GM23338 (cell line): ENCODE measurements at places on chromosomes 5 and 9. TPM values are rescaled to one million over a fixed set of nuclear protein-coding genes. Genes with fewer than 3 reads are reported as not detected.

DNA sequence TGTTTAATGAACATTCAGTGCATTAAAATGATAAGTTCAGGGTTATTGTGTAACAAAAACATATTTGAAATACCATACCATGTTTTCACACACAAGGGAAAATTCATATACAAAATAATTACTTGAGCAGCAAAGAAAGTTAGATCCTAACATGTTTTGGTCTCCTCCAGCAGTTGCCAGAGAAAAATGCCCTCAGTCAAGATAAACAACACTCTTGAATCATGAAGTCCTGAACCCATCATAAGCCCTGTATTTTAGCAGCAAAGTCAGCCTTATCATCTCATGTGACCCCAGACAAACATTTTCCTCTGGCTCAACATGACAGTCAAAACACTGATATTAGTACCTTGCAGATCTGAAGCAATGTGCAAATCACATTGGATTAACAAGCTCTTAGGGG is 1541.1 kb upstream of the WWC1 start:
- no peak overlapping the region for H3K4me3 ChIP-seq
- no peak for DNase-seq
- no peaks in the 10 kb centered on the region for H3K36me3 ChIP-seq

GRCh38 chr9:121738411-121738810 is 87.0 kb downstream of the DAB2IP start:
- no peak overlapping the region for H3K27ac ChIP-seq
- H3K4me3 ChIP-seq = 0 out of 2 replicates have a peak overlapping the region, but pooled peaks have one; percentile 17
- 0 out of 2 replicates have a peak, but pooled peaks cover 8% of the 10 kb centered on the region for H3K27me3 ChIP-seq
- H3K4me1 ChIP-seq = peaks cover 56% of the 10 kb centered on the region

GRCh38 chr9:117783828-117784227 is 79.6 kb downstream of the TLR4 start:
- DNase-seq = peak; percentile 6
- peaks cover 5% of the 10 kb centered on the region; the same call in 1 of the 2 replicates for H3K4me1 ChIP-seq
- H3K27me3 ChIP-seq = no peaks in the 10 kb centered on the region
- no peak overlapping the region for H3K4me3 ChIP-seq
- no peaks in the 10 kb centered on the region for H3K36me3 ChIP-seq
- H3K27ac ChIP-seq = no peak overlapping the region

- H3K27me3 ChIP-seq = no peaks in the 10 kb centered on the region
- DNase-seq = no peak
- no peak overlapping the region for H3K27ac ChIP-seq
These were observed 133.9 kb upstream of the ADRA1B start for GRCh38 chr5:159782197-159782994.

GRCh38 chr5:72555871-72556270 is 48.7 kb upstream of the ZNF366 start:
- H3K4me3 ChIP-seq = peak overlapping the region; percentile 59
- no peaks in the 10 kb centered on the region for H3K36me3 ChIP-seq
- peak overlapping the region; percentile 92 for H3K27ac ChIP-seq

DNA sequence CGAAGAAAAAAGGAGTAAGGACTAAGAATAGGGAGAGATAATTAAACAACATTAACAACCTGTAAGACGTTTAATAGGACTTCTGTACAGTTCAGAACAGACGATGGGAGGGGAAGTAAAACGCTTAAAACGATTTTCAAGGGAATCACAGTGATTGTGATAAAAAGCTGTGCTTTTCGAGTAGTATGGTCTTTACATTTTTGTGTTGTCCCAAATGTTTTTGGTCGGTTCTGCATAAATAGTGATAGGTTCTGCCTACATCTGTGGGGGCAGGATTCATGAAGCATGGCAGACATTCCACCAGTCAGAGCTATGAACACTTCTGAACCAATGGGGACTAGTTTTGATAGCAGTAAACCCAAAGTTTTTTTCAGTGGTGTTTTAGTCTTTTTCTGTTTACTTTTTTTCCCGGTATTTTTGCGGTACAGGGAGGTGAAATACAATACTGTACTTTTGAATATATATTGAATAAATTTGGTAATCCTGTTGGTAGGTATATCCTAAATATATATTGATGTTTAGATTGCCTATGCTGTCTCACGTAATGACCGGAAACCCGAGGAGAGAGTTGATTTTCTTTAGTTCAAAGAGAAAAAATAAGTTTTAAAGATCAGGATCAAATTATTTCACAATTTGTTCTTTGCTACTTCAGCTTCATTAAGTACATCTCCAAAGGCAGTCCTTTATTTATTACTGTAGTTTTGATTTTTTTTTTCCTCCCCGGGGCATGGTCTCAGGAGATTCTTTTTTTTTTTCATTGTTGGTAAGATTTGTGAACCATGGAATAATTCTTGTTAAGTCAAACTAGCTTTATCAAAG is 1.3 kb downstream of the ERBIN start:
- peaks cover 17% of the 10 kb centered on the region; the same call in 1 of the 2 replicates for H3K4me1 ChIP-seq
- H3K27ac ChIP-seq = 0 out of 2 replicates have a peak overlapping the region, but pooled peaks have one; percentile 99
- H3K4me3 ChIP-seq = peak overlapping the region; percentile 85
- no peaks in the 10 kb centered on the region for H3K36me3 ChIP-seq

DNA sequence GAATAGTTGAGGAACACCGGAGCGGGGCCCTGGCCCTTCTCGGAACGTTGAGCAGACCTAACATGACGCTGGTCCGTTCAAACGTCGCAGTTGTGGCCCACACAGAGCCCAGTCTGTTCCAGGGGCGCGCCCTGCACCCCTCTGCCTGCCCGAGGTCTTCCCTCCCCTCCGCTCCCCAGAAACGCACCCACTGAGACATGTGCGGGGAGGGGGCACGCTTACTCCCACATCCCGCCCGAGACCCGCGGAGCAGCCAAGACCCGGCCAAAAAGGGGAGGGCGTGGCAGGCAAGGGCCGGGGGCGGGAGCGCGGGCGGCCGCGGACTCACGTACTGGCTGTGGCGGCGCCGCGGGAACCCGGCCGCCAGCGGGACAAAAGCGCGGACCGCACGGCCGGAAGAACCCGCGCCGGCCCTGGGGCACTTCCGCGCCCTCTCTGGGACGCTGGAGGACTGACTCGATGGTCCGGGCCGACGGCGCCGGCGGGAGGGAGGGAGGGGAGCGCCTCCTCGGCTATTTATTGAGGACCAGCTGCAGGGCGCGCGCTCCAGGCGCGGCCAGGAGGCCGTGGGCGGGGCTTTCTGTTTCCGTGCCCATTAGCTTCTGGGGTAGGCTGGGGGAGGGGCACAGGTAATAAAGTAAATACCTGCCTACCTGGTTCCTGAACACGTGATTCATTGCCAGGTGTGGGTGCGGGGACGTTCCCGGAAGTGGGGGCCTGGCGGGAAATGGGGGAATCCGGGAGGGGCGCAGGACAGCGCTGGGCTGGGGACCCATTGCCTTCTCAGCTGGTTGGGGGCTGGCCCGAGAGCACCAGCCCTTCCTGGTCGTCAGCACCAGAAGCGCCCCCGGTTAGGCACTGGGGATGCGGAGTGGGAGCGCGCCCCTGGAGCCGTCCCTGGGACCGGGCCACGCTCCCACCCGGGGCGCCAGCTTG is at the start of gene ZFP62:
Gene ZFP62 (minus strand): TSS at position 390 of the 936 bp plus-strand sequence. CDS start 57 bp downstream, at position 333.
- peaks cover 4% of the 10 kb centered on the region; the same call in 1 of the 2 replicates for H3K27me3 ChIP-seq
- DNase-seq = peak; percentile 96
- peaks cover 15% of the 10 kb centered on the region for H3K4me1 ChIP-seq
- H3K27ac ChIP-seq = peak within 1 kb of the TSS; percentile 96
- peak within 1 kb of the TSS; percentile 93 for H3K4me3 ChIP-seq
- no peaks in the 10 kb centered on the region for H3K36me3 ChIP-seq

GRCh38 chr9:103702572-103702971 is 391.5 kb upstream of the SMC2 start:
- H3K36me3 ChIP-seq = 0 out of 2 replicates have a peak, but pooled peaks cover 2% of the 10 kb centered on the region
- no peaks in the 10 kb centered on the region for H3K4me1 ChIP-seq
- H3K4me3 ChIP-seq = no peak overlapping the region
- H3K27me3 ChIP-seq = no peaks in the 10 kb centered on the region

DNA sequence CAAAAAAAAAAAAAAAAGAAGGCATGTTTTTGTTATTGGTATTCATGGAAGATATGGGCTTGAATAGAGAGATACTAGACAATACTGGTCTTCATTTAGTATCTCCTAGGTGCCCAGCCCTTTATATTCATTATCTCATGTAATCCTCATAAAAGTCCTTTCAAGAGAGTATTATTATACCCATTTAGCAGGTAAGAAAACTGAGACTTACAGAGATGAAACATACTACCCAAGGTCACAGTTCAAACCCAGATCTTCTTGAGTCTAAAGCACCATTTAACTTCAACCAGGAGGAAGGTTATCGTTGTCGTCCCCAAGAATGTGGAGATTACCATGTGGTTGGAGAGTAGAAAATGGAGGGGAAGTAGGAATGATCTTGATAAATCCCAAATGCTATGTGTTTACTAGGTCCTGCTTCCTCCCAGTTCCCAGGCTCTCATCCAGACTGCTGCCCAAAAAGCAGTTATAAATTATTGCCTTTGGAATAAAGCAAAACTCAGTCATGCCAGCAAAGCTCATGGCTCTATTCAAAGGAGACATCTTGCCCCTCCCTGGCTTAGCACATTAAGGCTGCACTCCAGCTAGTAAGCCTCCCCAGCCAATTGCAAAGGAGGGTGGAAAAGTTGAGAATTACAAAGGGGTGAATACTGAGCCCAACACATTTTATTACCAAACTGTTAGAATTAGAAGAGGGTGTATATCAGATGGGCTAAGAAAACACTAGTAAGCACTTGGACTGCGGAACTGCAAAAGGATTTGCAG is 163.9 kb downstream of the PIK3R1 start:
- no peaks in the 10 kb centered on the region for H3K36me3 ChIP-seq
- H3K4me1 ChIP-seq = peaks cover 12% of the 10 kb centered on the region; the same call in 1 of the 2 replicates
- H3K27ac ChIP-seq = no peak overlapping the region

DNA sequence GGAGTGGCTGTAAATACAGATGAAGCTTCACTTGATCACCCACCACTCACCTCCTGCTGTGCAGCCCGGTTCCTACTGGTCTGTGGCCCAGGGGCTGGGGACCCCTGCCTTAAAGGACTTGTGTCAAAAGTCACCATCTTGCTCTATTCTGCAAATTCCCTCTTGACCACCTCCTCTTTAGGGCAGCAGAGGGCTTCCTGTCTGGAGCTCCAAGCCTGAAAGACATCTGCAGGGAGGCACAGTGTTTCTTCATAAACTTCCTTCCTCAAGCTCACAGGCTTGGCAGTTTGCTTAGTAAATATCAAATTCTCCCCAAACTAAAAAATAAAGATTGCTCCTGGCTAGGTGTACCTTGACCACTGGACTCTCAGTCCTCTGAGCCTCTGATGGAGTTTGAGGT is 104.4 kb downstream of the FRMD3 start:
- DNase-seq = no peak
- no peaks in the 10 kb centered on the region for H3K36me3 ChIP-seq
- H3K27ac ChIP-seq = no peak overlapping the region
- no peaks in the 10 kb centered on the region for H3K27me3 ChIP-seq

DNA sequence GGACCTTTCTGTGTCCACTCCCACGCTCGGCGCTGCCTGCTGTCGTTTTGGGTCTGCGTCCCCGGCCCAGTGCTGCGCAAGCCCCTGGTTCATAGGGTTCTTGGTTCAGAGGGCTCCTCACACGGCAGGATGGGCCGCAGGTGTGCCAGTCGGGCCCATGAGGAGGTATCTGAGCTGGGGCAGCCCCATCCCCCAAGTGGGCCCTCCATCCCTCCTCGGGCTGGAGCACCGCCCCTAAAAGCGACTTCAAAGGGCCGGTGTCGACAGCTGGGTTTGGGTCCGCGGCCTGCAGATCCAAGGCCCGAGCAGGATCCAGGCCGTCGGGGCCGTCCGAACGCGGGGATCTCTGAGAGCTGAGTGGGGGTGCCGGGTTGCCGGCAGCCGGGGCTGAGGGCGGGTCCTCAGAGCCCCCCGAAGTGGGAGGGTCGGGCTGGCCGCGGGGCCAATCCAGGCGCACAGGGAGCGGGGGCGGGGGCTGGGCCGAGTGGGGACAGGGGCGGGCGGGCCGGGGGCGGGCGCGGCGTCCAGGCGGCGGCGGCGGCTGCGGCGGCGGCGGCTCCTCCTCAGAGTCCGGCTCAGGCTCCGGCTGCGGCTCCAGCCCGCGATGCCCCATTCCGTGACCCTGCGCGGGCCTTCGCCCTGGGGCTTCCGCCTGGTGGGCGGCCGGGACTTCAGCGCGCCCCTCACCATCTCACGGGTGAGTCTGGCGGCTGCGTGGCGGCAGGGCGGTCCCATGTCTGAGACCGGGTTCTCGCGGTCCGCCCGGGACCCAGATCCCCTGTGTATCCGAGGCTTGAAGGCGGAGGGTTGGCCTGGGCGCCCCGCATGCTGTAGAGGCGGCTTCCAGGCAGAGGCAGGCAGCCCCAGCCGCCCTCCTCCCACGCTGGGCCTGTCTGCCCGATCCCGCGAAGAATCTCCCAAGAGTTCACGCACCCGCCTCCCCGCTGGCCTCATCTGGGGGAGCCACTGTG is at the start of gene PDLIM4:
Gene PDLIM4 (plus strand): TSS at position 566 of the 971 bp plus-strand sequence. CDS start 39 bp downstream, at position 605.
- H3K27ac ChIP-seq = no peak within 1 kb of the TSS
- DNase-seq = peak; percentile 92
- H3K36me3 ChIP-seq = no peaks in the 10 kb centered on the region

- no peak for DNase-seq
- no peaks in the 10 kb centered on the region for H3K27me3 ChIP-seq
- H3K4me1 ChIP-seq = no peaks in the 10 kb centered on the region
- H3K4me3 ChIP-seq = no peak overlapping the region
These were observed 48.7 kb upstream of the CDH12 start for GRCh38 chr5:22901885-22902284.

DNA sequence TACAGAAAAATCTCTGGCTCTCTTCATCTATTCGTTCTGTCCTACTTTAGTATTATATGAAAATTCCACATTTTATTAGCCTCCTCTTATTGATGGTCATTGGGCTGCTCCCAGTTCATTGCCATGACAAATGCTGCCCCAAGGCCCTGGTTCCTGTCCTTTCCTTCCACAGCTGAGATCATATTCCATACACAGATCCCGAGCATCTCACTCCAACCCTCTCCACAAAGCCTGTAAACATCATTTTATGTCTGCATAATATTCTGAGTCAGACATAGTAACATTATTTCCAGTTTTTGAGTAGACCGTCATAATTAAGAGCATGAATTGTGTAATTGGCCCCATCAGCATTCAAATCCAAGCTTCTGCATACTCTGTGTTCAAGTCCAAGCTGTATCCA is 86.3 kb downstream of the MVB12B start:
- no peak overlapping the region for H3K4me3 ChIP-seq
- H3K4me1 ChIP-seq = peaks cover 11% of the 10 kb centered on the region
- H3K27ac ChIP-seq = no peak overlapping the region

DNA sequence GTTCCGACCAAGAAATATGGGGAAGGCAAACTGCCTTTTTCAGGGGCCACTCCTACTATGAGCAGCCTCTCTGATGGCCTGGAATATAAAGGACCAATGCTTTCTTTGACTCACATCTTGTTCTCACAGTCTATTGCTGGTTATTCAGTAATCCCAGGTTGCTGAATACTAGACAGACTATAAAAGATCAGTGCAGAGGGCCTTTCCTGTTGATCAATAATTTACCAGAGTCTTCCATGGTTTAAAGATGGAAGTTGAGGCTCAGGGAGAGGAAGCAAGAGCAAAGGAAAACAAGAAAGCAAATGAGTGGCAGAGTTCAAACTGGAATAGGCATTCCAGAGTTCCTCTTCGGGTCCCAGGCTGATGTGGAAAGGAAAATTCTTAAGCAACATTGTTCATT is 62.9 kb downstream of the FBXO38 start:
- no peak for DNase-seq
- no peaks in the 10 kb centered on the region for H3K27me3 ChIP-seq
- H3K27ac ChIP-seq = no peak overlapping the region

GRCh38 chr9:35732800-35733541 is 505 bp downstream of the CREB3 start:
- peak; percentile 90 for DNase-seq
- peaks cover 25% of the 10 kb centered on the region for H3K36me3 ChIP-seq
- no peaks in the 10 kb centered on the region for H3K27me3 ChIP-seq
- peak overlapping the region; percentile 91 for H3K4me3 ChIP-seq
- peak overlapping the region; percentile 95 for H3K27ac ChIP-seq
- H3K4me1 ChIP-seq = peaks cover 26% of the 10 kb centered on the region

The PTGES gene
- total RNA-seq = 3.6 and 3.9 TPM in 2 replicates

The OLFM1 gene
- total RNA-seq = 30.4 and 40.1 TPM in 2 replicates

The SPAAR gene
- total RNA-seq = not detected in 2 replicates

The IFNA21 gene
- not detected in 2 replicates for total RNA-seq

The DRD1 gene
- total RNA-seq = 0.14 TPM in 1 of 2 replicates, not detected in the other

The PCDHGA8 gene
- total RNA-seq = 4.6 and 5.3 TPM in 2 replicates

The ANKRD34B gene
- total RNA-seq = 1.5 and 2.9 TPM in 2 replicates

The IL4 gene
- not detected in 2 replicates for total RNA-seq

The CAMK4 gene
- total RNA-seq = 5.0 and 7.3 TPM in 2 replicates
